ENCODE measurements at places on chromosomes 12 and 14. TPM values are rescaled to one million over a fixed set of nuclear protein-coding genes. Genes with fewer than 3 reads are reported as not detected.

The SYCP3 gene
- total RNA-seq, result not detected

The RTL1 gene
- not detected for total RNA-seq

The SMIM41 gene
- total RNA-seq, result not detected

GRCh38 chr12:15530361-15530760 is 208.1 kb downstream of the PTPRO start:
- H3K27me3 ChIP-seq, result no peaks in the 10 kb centered on the region
- no peak for DNase-seq
- H3K4me3 ChIP-seq, result no peak overlapping the region
- no peaks in the 10 kb centered on the region for H3K4me1 ChIP-seq

DNA sequence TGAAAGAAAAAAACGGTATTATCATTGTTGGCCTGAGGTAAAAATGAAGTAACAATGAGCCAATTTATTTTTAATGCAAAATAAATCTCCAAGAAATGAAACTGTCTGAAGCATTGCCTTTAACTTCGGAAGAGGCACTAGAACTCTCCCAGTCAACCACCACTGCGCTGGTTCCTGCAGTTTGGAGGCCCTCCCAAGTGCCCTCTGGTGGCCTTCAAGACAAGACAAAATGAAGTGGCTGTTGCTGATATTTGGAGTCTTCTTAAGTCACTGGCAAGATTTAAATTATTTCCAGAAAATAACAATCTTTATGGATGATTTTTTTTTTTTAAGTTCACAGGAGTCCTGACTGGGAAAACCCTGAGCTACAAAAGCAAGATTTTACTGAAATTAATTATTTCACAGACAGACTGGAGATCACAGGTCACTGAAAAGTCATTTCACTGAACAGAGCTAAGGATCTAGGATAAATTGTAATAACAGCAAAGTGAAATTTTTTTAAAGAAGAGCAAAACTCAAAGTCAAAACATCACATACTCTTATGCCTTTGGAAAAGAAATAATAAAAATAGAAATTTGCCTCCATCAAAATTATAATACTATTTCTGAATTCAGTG is 58.2 kb downstream of the DICER1 start:
- DNase-seq, result peak; percentile 65
- H3K27me3 ChIP-seq, result no peaks in the 10 kb centered on the region
- H3K4me1 ChIP-seq, result no peaks in the 10 kb centered on the region
- H3K4me3 ChIP-seq, result no peak overlapping the region
- H3K36me3 ChIP-seq, result peaks cover 25% of the 10 kb centered on the region

- no peaks in the 10 kb centered on the region for H3K27me3 ChIP-seq
- H3K4me1 ChIP-seq, result peaks cover 47% of the 10 kb centered on the region
- no peaks in the 10 kb centered on the region for H3K36me3 ChIP-seq
- peak; percentile 64 for DNase-seq
These were observed 217.3 kb upstream of the TBX3 start for GRCh38 chr12:114901316-114901715.

GRCh38 chr14:58166005-58166983 is 14.3 kb upstream of the ARMH4 start:
- no peaks in the 10 kb centered on the region for H3K27me3 ChIP-seq
- H3K4me1 ChIP-seq, result peaks cover 19% of the 10 kb centered on the region

DNA sequence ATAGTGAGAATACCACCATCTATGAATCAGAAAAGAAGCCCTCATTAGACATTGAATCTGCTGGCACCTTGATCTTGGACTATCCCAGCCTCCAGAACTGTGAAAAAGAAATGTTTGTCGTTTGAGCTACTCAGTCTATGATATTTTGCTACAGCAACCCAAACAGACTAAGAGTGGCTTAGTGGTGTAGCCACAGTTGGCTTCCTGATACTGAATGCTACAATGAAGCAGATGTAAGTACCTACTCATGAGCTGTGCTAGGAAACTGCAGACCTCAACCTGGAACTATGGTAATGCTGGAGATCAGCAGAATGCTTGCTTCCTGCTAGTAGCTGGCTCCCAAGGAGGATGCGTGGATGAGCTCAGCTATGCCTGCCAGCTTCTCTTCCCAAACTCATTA is 268.6 kb upstream of the CRY1 start:
- no peak for DNase-seq
- no peak overlapping the region for H3K27ac ChIP-seq
- no peak overlapping the region for H3K4me3 ChIP-seq
- peaks cover 16% of the 10 kb centered on the region for H3K4me1 ChIP-seq
- no peaks in the 10 kb centered on the region for H3K36me3 ChIP-seq

GRCh38 chr14:75016815-75017214 is 14.1 kb downstream of the EIF2B2 start:
- H3K27me3 ChIP-seq, result no peaks in the 10 kb centered on the region
- H3K36me3 ChIP-seq, result peaks cover 31% of the 10 kb centered on the region
- H3K4me3 ChIP-seq, result no peak overlapping the region
- H3K27ac ChIP-seq, result no peak overlapping the region

DNA sequence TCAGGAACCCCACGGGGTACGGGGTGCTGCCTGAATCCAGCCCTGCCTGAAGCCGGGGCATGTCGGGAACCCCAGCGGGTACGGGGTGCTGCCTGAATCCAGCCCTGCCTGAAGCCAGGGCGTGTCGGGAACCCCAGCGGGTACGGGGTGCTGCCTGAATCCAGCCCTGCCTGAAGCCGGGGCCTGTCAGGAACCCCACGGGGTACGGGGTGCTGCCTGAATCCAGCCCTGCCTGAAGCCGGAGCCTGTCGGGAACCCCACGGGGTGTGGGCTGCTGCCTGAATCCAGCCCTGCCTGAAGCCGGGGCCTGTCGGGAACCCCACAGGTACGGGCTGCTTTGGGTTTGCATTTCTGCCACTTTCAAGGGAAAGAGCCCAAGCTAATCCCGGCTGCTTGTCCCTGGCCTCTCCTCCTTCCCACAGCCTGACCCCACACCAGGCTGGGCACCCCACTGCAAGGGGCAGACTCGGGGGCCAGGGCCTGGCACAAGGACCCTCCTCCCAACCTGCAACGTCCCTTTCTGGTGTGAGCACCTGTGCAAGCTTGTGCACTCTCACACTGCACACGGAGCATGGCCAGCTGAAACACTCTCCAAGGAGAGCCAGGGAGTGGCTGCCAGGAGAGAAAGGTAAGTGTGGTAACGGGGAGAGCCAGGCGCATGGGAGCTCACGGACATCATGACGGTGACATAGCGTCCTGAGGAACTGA is 5.6 kb upstream of the FBRSL1 start:
- 0 out of 2 replicates have a peak, but pooled peaks cover 3% of the 10 kb centered on the region for H3K27me3 ChIP-seq
- no peak overlapping the region for H3K4me3 ChIP-seq
- DNase-seq, result no peak

DNA sequence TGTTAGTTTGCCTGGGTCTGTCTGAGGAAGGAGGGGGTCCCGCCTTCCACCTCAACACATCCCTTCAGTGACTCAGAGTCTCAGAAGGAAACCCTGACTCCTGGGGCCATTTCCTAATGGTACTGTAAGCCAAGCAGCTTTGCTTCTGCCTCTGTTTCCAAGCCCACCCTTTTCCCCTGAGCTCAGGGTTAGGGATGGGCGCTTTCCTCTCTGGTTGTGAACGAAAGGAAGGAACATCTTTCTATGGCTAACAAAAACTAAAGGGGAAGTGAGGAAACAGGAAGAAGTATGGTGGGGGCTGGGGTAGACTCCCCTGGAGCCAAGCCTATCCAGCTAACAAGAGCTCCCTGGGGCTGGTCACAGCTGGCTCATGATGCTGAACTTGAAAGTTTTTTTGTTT is 11.6 kb upstream of the UNC119B start:
- H3K4me3 ChIP-seq, result no peak overlapping the region
- peaks cover 86% of the 10 kb centered on the region for H3K36me3 ChIP-seq
- DNase-seq, result no peak
- no peaks in the 10 kb centered on the region for H3K4me1 ChIP-seq
- no peaks in the 10 kb centered on the region for H3K27me3 ChIP-seq

- H3K4me1 ChIP-seq, result peaks cover 14% of the 10 kb centered on the region
- peaks cover 4% of the 10 kb centered on the region for H3K36me3 ChIP-seq
- H3K4me3 ChIP-seq, result no peak overlapping the region
- no peak overlapping the region for H3K27ac ChIP-seq
- no peaks in the 10 kb centered on the region for H3K27me3 ChIP-seq
These were observed 51.8 kb downstream of the TRAF3 start for GRCh38 chr14:102829016-102829548.

- H3K27ac ChIP-seq, result no peak overlapping the region
- DNase-seq, result peak; percentile 2
- H3K27me3 ChIP-seq, result no peaks in the 10 kb centered on the region
- no peak overlapping the region for H3K4me3 ChIP-seq
- H3K4me1 ChIP-seq, result peaks cover 10% of the 10 kb centered on the region
- H3K36me3 ChIP-seq, result no peaks in the 10 kb centered on the region
These were observed 16.3 kb downstream of the AKAP6 start for GRCh38 chr14:32345311-32345791.

- no peak overlapping the region for H3K4me3 ChIP-seq
- no peaks in the 10 kb centered on the region for H3K36me3 ChIP-seq
- no peaks in the 10 kb centered on the region for H3K4me1 ChIP-seq
- no peak overlapping the region for H3K27ac ChIP-seq
These were observed 227.2 kb downstream of the BTG1 start for GRCh38 chr12:91918431-91918830.

DNA sequence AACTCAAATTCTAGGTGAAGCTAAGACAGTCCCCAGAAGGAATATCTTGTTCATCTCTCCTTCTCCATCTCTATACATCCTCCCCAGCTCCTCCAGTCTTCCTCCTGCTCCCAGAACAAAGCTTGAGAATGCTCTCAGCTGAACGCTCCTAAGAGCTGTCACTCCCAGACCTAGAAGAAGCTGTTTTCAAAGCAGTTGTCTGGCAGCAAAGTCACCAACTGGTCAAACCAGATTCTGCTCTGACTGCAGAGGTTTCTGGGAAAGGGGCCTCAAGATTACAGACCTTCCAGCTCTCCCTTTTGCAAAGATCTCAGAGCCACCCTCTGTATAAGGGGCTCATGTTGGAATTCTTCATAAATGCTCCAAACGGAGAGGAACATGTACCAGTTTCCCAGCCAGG is 9.6 kb upstream of the HSPB8 start:
- no peak overlapping the region for H3K27ac ChIP-seq
- H3K27me3 ChIP-seq, result peaks cover 57% of the 10 kb centered on the region
- H3K4me1 ChIP-seq, result no peaks in the 10 kb centered on the region
- H3K4me3 ChIP-seq, result no peak overlapping the region
- peak; percentile 27 for DNase-seq
- no peaks in the 10 kb centered on the region for H3K36me3 ChIP-seq
